ENCODE measurements at places on chromosomes 6 and 20.
A peak's percentile ranks its signal among the peaks of the same experiment; 100 is the strongest.

DNA sequence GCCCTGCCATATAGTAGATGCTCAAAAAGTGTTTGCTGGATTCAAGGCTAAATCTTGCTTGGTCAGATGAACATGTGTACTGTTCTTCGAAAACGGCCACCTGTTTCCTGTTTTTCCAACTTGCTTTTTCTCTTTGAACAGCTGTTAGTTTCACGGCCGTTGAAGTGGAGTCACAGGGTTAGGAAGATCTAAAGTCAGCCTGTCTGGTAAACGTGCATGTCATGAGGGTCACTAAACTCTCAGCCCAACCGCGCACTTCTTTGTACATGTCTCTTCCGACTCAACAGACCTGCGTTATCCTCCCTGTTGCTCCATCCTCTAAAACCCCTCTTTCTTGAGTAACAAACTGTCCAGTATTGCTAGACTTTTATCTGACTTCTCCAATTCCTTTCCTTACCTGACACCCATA lies 93.2 kb upstream of the MAN1A1 start:
- no peak for DNase-seq

DNA sequence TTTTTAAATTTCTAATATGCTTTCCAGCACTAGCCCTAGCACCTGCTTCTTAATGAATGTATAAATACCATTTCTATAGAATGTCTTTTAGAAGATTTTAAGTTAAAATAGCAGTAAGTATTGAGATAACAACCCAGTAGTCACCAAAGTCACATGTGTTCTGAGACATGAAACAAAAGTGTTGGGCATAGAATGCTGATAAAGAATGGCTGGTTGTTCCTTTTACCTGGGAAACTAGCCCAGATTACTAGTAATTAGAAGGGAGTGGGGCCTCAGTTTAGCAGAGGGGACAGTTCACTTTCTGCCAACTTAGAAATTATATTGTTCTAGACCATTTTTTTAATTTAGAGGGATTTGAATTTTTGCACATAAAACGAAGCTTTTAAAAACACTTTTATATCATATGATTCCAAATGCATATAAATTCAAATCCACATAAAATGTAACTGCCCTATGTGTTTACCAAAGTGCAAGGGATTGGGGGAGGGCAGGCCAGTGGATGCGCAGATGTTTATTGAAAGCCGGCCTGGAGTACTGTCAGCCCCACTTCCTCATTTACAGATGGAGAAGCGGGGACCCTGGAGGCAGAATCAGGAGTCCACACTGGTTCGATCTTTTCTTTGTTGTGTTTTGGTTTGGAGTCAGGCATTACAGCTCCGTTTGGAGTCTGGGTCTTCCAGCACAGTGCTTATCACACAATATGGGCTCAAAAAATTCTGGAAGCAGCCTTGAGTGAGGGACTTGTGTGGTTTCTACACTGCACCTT lies 139.8 kb downstream of the ZDHHC14 start:
- no peak for DNase-seq

DNA sequence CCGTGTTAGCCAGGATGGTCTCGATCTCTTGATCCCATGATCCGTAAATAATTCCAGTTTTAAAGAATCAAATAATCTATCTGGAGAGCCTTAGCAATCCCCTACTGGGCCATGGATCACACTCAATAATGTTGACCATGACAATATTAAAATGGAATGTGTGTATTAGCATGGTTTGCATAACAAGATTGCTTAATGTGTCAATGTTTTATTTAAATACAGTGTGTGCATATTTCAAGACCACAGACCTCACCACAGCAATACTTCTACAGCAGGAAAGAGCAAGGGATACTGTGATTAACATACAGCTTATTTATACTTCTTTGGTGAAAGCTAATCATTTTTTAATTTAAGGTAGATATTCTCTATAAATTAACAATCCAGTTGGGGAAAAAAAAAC lies 470.4 kb downstream of the TFAP2B start:
- DNase-seq: no peak

DNA sequence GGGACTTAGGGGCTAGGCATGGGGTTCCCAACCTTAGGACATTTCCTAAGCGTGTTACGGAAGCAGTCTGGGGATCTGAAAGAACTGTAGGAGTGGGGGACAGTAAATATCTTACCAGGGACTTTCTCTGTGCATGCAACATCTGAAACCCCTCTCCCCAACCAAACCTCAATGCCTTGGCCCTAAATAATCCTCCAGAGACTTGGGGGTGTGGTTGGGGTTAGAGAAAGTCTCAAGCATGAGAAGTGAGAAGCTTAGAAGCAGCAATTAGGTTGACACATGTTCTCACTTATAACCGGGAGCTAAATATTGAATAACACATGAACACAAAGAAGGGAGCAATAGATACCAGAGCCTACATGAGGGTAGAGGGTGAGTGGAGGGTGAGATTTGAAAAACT lies 74.7 kb downstream of the HTR1E start:
- no peak for DNase-seq

- DNase-seq: peak; percentile 71
Observed at GRCh38 chr6:108661430-108661829, 100.7 kb downstream of the FOXO3 start.

GRCh38 chr6:113585246-113585645 lies 271.9 kb upstream of the MARCKS start:
- DNase-seq: no peak

- DNase-seq: no peak
Observed at GRCh38 chr6:145277358-145278086, 457.8 kb downstream of the EPM2A start.

GRCh38 chr6:87653074-87653962 lies 48.7 kb downstream of the AKIRIN2 start:
- DNase-seq: no peak

DNA sequence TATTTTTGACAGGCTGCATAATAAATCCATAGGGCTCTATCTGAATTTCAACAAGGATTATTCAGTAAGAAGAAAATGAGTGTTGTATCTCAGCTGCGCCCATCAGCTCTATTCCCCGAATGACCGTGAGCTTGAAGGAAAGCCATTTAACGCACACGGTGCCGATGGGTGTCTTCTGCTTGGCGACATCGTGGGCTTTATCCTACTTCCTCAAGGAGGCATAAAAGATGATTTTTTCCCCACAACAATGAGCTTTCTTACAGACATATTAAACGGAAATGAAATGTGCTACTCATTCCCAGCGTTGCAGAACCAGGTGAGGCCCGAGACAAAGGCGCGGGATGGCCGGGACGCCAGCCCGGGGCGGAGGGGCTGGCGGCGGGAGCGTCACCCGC lies 710 bp downstream of the DYNLT1 start:
- no peak for DNase-seq

GRCh38 chr6:53544217-53544469 lies 758 bp downstream of the GCLC start:
- peak; percentile 78 for DNase-seq

DNA sequence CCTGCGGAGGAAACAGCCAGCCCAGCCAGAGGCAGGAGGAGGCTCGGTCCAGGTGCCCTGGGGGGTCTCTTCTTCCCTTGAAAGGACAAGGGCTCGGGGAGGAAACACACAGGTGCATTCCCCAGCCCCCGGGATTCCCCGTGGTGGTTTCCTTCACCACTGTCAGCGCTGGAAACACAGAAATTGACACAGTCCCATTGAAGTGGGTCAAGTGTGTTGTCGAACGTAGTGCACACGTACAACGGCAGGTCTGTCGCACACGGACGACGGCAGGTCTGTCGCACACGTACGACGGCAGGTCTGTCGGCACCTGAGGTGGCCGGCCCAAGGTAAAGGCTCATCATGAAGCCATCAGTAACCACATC lies 80.9 kb downstream of the DLL1 start:
- no peak for DNase-seq
